ENCODE measurements at places on chromosomes 5 and 9. TPM values are rescaled to one million over a fixed set of nuclear protein-coding genes. Genes with fewer than 3 reads are reported as not detected.

IL13 gene
- not detected for total RNA-seq

GABRA6 gene
- total RNA-seq, result not detected

ZBED3 gene
- 0.82 TPM for total RNA-seq

CDO1 gene
- total RNA-seq, result 0.18 TPM

TENT4A gene
- 14.9 TPM for total RNA-seq

EPB41L4B gene
- total RNA-seq, result 6.5 TPM

MBLAC2 gene
- total RNA-seq, result 5.5 TPM

EQTN gene
- total RNA-seq, result 0.27 TPM

FBP2 gene
- total RNA-seq, result not detected

PCDHGC4 gene
- 0.54 TPM for total RNA-seq

HMCN2 gene
- total RNA-seq, result not detected

PAEP gene
- total RNA-seq, result not detected

BHMT gene
- total RNA-seq, result not detected

EDIL3 gene
- 0.04 TPM for total RNA-seq

PDLIM4 gene
- total RNA-seq, result 115 TPM

ICE1 gene
- 26.7 TPM for total RNA-seq

FOXD4 gene
- total RNA-seq, result 0.10 TPM

SPATA9 gene
- total RNA-seq, result not detected

NIM1K gene
- 0.07 TPM for total RNA-seq

IL9 gene
- total RNA-seq, result not detected

CAVIN4 gene
- total RNA-seq, result 0.67 TPM

ADGRV1 gene
- 0.04 TPM for total RNA-seq

SPINK1 gene
- total RNA-seq, result not detected

TNFSF8 gene
- not detected for total RNA-seq

MAST4 gene
- total RNA-seq, result 28.3 TPM

ANKRD20A1 gene
- 0.61 TPM for total RNA-seq

FOXI1 gene
- total RNA-seq, result not detected

FABP6 gene
- not detected for total RNA-seq

ANKRD55 gene
- total RNA-seq, result not detected

SPINK4 gene
- not detected for total RNA-seq

HINT2 gene
- total RNA-seq, result 46.3 TPM

RAD17 gene
- 21.8 TPM for total RNA-seq

PCDHGC5 gene
- total RNA-seq, result 0.42 TPM

SLC1A1 gene
- not detected for total RNA-seq

CAMK4 gene
- 3.8 TPM for total RNA-seq

TICAM2 gene
- 1.2 TPM for total RNA-seq

HRH2 gene
- total RNA-seq, result not detected

FAM221B gene
- total RNA-seq, result not detected

ZDHHC11B gene
- total RNA-seq, result not detected

SLC34A1 gene
- not detected for total RNA-seq

FGF18 gene
- total RNA-seq, result not detected

SPATA31E1 gene
- total RNA-seq, result not detected

PCA3 gene
- total RNA-seq, result not detected

OR2K2 gene
- not detected for total RNA-seq

FGF10 gene
- total RNA-seq, result not detected

PRSS3 gene
- 89.9 TPM for total RNA-seq

FAM169A gene
- 22.9 TPM for total RNA-seq

ANKRD18B gene
- 10.9 TPM for total RNA-seq

COL15A1 gene
- total RNA-seq, result not detected

CYSRT1 gene
- total RNA-seq, result 0.92 TPM

FOXD1 gene
- 30.9 TPM for total RNA-seq

FAM200C gene
- total RNA-seq, result 2.6 TPM

SLC1A3 gene
- 18.2 TPM for total RNA-seq

SLC6A19 gene
- total RNA-seq, result not detected

PFN3 gene
- total RNA-seq, result not detected

SLC35D2 gene
- total RNA-seq, result 15.0 TPM

ACOT12 gene
- total RNA-seq, result not detected

Measured in foreskin keratinocyte (primary cell).